A172 (cell line): ENCODE measurements at places on chromosomes 6 and 20. TPM values are rescaled to one million over a fixed set of nuclear protein-coding genes. Genes with fewer than 3 reads are reported as not detected.
A peak's percentile ranks its signal among the peaks of the same experiment; 100 is the strongest.

- no peak for DNase-seq
These were observed 122.5 kb upstream of the TIAM2 start for GRCh38 chr6:154872542-154873114.

- no peak for DNase-seq
These were observed 61.5 kb downstream of the SYNE1 start for GRCh38 chr6:152575621-152576150.

DNA sequence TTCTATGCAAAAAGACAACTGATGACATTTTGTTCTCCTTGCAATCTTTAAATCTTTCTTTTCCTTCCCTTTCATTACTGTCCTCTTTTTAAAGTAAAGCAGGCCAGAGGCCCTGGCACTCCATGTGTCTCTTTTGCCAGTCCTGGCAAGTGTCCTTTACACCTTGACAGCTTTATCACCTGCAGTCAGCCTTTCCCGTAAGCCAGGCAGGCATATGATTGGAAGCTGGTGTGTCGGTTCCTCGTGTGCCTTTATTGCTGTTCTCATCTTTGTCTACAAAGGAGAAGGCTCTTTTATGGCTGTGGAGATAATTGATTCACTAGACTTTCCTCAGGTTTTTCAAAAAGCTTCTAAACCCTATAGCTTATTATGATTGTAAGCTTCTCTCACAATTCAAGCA, 162.3 kb upstream of the FBXL4 start:
- no peak for DNase-seq

GRCh38 chr6:135149376-135149775, 31.7 kb upstream of the MYB start:
- DNase-seq: no peak

GRCh38 chr6:90365002-90365401, 68.4 kb upstream of the BACH2 start:
- no peak for DNase-seq

GRCh38 chr6:99979953-99980352, 14.1 kb downstream of the MCHR2 start:
- no peak for DNase-seq

DNA sequence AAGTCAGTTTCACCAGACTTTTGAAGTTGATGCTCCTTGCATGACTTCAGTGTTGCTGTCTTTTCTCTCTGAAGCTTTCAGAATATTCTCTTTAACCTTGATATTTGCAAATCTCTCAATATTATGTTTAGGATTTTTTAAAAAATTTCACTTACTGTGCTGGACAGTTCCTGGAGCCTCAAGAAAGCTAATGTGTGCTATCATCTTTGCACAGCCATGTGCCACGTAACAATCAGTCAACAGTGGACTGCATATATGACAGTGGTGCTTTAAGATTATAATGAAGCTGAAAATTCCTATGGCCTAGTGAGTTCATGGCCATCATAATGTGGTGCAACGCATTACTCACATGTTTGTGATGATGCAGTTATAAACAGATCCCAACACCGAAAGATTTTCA, 59.1 kb upstream of the OGFRL1 start:
- no peak for DNase-seq

DNA sequence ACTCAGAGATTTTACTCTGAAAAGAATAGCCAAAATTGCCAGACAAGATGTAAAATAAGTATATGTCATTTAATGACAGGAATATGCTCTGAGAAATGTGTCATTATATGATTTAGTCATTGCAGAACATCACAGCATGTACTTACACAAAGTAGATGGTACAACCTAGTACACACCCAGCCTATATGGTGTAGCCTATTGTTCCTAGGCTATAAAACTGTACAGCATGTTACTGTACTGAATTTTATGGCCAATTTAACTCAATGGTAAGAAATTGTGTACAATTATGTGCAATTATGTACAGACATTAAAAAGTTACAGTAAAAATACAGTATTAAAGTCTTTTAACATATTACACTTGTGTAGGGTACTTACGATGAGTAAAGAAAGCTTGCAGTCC, 311.9 kb upstream of the EPHA7 start:
- no peak for DNase-seq

DNA sequence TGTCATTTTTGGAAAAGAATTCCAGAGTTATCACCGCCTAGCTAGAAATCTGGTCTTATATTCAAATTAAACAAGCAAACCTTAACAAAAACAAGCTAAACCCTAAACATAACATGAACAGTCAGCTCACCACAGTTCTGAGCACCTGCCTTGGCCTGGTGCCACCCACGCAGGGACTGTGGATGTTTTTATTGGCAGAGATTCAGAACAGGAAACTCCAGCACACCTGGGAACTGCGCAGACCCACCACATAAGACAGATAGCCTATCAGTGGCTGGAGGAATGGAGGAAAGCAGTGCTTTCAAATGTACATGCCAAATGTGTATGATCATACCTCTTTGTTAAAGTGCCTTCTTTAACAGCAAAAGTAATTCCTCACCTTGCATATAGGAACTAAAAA, 8.9 kb downstream of the SLC16A10 start:
- no peak for DNase-seq

- no peak for DNase-seq
These were observed 119.9 kb upstream of the SLC22A16 start for GRCh38 chr6:110596354-110596753.

DNA sequence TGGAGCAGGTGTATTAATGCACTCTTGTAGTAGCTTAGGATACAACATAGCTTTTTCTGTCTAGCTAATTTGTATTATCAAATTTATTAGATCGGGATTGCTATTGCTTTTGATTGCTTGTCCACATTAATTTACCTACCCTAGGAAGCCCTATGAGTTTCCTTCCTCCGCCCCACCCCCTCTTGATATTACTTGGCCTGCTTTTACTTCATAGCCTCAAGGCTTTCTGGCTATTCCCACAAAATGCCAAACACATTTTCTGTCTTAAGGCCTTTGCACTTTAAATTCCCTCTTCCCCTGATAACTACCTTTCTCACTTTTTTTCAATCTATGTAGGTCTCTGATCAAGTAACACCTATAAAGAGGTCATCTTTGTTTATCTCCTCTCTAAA, 99.1 kb upstream of the PRSS16 start:
- no peak for DNase-seq

DNA sequence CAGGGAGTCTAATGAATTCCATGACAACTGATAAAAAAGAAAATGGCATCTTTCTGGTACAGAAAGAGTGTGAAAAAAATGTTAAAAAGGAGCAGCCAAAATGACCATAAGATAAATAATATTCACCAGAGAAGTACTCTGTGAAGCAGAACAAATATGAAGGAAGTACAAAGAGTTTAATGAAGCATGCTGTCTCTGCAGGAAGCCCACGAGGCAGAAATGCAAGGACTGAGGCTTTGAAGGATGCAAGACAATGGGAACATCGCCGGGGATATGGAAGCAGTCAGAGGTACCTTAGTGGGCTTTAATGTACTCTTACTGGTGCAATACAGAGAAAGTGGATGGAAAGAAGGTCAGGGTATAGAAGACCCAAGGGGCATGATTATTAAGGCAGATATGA, 50.7 kb downstream of the NOX3 start:
- no peak for DNase-seq

- DNase-seq: peak; percentile 71
These were observed 249.5 kb downstream of the ADGRG6 start for GRCh38 chr6:142551274-142551811.

DNA sequence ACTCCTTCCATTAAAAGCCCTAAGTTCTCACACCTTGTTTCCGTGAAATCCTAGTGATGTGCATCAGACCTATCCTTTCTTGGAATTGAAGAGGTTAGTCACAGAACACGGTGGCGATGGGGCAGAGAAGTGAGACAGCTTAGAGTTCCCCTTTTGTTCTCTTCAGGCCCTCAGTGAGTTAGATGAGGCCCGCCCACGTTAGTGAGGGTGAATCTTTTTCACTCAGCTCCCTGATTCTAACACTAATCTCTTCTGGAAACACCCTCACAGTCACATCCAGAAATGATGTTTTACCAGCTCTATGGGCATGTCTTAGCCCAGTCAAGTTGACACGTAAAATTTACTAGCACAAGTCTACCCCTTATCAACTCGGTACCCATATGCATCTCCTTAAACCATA, 172.7 kb upstream of the NOX3 start:
- DNase-seq: no peak

DNA sequence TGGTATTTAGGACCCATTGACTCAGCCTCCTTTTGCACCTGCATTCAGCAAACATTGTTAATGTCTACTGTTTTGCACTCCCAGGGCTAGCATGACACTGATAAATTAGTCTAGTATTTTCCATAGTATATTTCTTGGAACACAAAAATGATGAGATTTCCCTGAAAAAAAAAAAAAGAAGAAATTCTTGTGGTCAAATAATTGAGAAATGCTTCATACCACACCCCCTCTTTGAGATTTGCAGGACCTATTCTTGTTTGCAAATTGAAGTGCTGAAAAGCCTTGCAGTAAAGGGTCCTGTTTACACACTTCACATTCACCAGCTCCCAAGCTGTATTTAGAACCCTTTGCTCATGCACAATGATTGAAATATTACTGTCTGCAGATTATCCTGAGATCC, 36.3 kb upstream of the CLIC5 start:
- DNase-seq: no peak

DNA sequence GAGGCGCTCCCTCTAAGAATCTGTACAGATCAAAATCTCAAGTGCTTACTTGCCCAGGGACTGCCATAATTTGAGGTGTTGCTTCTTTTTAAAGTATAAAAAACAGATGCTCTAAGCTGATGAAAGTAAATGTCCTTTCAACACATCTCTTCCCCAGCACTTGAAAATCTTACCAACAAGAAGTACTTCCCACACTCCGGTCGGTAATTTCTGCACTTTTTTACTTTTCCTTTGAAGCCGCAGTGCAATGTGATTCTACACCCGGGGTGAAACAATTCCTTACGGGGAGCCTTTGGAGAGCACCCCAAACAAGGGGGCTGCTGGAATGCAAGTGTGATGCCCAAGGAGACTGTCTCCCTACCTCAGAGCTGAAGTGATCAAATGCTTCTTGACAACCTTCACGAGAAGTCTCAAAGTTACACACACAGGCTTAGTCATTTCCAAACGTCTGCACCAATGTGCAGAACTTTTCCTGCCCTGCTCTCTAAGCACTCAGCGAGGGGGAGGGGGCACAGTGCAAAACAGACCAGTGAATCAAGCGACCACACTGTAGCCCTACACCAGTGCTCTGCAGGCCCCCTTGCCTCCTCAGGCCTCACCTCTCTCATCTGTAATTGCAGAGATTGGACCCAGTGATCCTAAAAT, 56.7 kb downstream of the ATXN1 start:
- DNase-seq: peak; percentile 49

- DNase-seq: no peak
These were observed 139.3 kb downstream of the PDSS2 start for GRCh38 chr6:107319906-107320530.

DNA sequence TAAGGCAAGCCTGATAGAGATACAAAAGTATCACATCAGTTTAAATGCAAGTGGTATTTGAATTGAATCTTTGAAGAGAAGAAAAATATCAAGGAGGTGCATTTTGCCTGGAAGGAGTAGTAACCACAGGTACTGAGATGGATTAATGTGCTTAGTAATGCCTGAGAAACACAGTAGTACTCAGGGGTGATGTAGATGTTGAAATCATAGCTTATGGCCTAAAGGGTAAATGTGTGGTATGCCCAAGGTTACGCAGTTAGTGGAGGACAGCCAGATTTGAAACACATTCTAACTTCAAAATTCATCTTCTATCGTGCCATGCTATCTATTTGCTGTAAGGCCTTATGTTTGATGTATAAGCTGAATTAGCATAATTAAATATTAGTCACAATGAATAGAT, 55.9 kb downstream of the STXBP5 start:
- no peak for DNase-seq

DNA sequence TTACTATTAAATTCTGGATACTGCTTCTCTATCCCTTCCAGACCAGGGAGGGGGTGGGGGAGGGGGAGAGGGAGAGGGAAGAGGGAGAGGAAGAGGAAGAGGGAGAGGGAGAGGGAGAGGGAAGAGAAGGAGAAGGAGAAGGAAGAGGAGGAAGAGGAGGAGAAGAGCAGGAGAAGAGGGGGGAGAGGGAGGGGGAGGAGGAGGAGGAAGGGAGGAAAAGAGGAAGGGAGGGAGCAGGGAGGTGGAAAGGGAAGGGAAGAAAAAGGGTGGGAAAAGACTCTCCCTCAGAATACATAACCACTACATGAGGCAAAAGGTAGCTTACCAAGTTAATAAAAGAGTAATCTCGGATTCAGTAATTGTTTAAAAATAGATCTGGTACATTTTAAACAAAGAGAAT, 46.0 kb downstream of the FAM184A start:
- DNase-seq: no peak

GRCh38 chr20:6232436-6232835, 109.6 kb upstream of the FERMT1 start:
- no peak for DNase-seq

DNA sequence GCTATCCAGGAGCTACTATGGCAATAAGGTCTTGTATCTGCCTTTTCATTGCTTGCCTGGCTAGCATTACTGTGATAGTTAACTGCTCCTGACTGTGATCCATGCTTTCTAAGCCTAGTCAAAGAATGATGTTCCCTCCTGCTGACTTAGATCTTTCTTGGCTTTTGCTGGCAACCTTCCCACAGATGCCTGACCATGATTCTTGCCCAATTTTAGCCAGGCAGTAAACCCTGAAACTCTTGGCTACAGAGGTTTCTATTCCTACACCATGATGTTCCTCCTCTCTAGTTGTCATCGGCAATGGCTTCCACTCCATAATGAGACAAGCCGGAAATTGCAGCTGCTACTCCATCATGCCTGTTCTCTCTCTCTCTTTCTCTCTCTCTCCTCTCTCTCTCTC, 238.1 kb downstream of the HAO1 start:
- DNase-seq: no peak

DNA sequence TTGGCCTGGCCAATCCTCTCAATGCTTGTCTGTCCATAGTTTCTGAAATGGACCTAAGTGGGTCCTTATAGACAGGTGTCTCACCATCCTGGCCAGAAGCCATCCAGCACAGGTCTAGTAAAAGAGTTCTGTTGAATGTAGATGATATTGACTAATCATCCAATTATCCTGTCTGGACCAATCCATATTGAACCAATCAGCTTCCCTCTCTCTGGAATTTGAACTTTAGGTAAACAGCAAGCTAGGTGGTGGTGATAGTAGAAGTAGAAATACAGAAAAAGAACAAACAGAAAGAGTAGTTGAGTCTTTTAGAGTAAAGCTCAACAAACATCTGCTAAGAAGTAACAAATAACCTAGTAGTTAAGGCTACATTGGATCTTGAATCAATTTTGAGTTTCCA, 9.5 kb upstream of the PNRC1 start:
- DNase-seq: no peak

GRCh38 chr20:49675368-49676151, 38.1 kb downstream of the B4GALT5 start:
- peak; percentile 57 for DNase-seq

The PLN gene
- not detected in 2 replicates for total RNA-seq

The DDO gene
- total RNA-seq: 3.5 and 6.0 TPM in 2 replicates

The SH3BGRL2 gene
- 1.2 and 2.3 TPM in 2 replicates for total RNA-seq

The LINC00237 gene
- not detected in 2 replicates for total RNA-seq

The ZC3H12D gene
- total RNA-seq: 0.03 TPM in 1 of 2 replicates, not detected in the other

The SNX21 gene
- 50.0 and 59.2 TPM in 2 replicates for total RNA-seq

The BTNL2 gene
- total RNA-seq: not detected in 2 replicates

The PTCHD4 gene
- 0.38 and 1.4 TPM in 2 replicates for total RNA-seq

The CITED2 gene
- total RNA-seq: 140 and 169 TPM in 2 replicates
